ENCODE measurements at places on chromosomes 3 and 15. TPM values are rescaled to one million over a fixed set of nuclear protein-coding genes. Genes with fewer than 3 reads are reported as not detected.

The MAN2A2 gene
- total RNA-seq: 63.7 TPM

- DNase-seq: no peak
Observed at GRCh38 chr15:90009301-90010022, 8.3 kb downstream of the ZNF710 start.

The PPM1M gene
- total RNA-seq: 9.3 TPM

DNA sequence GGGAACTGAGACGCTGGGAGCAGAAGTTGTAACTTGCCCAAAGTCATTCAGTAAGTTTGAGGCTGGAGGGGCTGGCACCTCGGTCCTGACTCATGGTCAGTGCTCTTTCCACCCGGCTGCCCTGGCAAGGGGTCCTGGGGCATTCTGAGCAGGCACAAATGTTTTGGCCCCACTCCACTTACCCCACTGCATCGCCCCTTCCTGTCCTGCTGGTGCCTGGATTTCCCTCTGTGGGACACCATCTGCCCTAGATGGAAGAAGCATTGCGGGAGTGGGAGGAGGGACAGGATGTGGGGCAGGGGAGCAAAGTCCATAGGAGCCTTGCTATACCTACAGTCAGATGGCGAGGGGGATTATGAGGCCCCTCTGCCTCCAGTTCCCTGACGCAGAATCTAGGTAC, 4.5 kb downstream of the CORO2B start:
- no peak for DNase-seq

GRCh38 chr3:171460725-171461524, 720 bp upstream of the TNIK start:
- peak; percentile 70 for DNase-seq

The KY gene
- not detected for total RNA-seq

DNA sequence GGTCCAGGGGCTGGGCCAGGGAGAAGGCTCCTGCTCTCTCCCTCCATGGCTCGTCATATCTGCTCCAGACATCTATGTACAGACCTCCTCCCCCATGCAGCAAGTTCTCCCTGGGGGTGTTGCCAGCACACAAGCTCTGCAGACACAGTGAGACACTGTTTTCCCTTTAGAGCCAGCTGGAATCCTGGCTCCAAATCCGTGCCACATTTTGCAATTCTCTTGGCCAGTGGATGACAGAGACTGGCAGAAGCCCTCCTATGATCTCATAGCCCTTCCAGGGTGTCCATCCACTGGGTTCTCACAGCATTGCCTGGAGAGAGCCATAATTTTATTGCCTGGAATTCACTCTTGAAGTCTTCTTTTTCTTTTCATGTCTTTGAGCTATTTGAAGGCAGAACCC, 203.9 kb downstream of the TLE3 start:
- no peak for DNase-seq

- DNase-seq: peak; percentile 27
Observed at GRCh38 chr15:51758645-51759044, 7.2 kb downstream of the TMOD2 start.

DNA sequence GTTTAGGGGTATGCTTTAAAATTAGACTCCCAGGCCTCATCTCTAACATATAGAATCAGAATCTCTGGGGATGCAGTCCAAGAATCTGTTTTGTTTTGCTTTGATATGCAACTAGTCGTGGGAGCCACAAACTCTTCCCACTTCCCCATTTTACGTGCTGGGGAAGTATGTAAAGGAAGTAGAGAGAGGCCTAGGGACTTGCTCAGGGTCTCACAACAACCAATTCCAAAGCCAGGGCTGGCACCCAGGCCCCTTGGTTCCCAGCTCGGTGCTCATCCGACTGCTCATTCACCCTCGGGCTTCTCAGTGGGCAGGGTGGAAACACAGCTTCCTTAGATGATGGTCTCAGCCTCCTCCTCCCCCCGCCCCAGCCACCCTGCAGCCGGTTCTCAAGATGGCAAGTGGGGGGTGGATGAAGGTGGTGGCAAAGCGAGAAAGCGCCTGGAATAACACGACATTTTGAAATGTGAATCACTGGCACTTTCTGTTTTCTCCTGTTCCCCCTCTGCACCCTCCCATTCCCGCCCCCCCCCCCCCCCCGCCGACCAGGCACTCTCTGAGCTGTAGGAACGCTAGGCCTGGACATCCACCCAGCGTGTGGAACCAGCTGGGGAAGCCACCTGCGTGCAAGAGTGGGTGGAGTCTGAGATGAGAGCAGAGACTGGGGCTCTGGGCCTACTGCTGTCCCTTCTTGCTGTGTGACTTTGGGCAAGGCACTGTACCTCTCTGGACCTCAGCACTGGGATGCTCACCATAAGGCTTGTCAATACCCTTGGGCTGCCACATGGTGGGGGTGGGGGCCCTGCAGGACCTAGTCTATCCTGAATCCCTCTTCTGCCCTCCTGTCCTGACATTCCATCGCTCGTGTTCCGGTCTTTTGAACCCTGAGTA, 214.5 kb downstream of the RPLP1 start:
- no peak for DNase-seq

DNA sequence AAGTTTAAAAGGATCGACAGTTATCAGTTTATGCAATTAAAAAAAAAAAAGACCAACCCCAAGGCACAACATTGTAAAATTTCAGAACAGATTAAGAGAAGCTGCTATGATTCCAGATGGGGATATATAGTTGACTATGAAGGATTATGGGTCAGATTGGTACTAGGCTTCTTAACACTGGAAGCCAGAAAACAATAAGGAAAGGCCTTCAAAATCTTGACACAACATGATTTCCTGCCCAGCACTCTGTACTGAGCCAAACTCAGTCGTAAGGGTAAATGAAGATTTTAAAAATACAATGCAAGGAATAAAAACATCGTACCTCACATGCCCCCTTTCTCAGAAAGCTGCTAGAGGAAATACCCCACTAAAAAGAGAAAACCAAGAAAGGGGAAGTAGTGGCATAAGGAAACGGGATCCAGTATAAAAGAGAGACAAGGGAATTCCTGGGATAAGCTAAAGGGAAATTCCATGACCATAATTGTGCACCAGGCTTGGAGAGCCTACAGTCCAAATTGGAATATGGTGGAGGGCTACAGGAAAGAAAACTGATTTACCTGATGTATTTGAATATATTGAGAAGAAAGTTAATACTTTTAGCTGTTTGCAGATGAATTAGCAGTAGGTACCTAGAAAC, 27.9 kb downstream of the PIAS1 start:
- DNase-seq: no peak

DNA sequence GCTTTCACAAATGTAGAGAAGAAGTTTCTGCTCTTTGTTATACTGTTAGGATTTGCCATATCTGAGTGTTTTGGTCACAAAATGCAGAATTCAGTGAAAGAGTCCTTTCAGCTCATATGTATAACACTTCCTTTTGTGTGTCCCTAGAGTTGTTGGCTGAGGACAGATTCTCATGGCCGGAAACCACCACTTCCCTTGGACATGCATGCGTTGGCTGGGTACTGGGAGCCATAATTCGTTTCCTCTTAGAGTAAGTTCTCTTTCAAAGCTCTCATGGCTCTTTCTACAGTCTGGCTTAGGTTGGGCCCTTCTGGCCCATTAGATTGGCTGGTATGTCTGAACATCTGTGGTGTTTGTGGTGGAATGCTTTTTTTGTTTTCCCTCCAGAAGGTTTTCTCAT, 298.5 kb downstream of the DIPK2A start:
- no peak for DNase-seq

DNA sequence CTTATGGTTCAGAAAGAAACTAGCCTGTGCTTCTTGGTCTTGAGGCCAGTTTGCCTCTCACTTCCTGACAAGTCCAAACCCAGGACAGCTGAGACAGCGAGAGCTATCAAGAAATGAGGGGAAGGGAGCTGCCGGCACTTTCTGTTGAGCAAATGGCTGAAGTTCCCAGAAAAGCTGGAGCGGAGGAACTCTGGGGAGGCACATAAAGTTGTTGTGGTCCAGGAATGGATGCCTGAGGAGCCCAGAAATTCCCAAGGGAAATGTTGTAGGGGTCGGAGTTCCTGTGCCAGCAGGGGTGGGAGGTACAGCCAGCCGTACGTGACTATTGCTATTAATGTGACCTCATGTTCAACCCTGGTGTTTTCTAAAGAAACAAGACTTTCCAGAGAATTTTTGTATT, 98.8 kb upstream of the TNFAIP8L3 start:
- no peak for DNase-seq

The FAM81A gene
- total RNA-seq: 9.0 TPM

The CISH gene
- total RNA-seq: 14.4 TPM

GRCh38 chr15:54962637-54963036, 234.1 kb downstream of the RSL24D1 start:
- no peak for DNase-seq

DNA sequence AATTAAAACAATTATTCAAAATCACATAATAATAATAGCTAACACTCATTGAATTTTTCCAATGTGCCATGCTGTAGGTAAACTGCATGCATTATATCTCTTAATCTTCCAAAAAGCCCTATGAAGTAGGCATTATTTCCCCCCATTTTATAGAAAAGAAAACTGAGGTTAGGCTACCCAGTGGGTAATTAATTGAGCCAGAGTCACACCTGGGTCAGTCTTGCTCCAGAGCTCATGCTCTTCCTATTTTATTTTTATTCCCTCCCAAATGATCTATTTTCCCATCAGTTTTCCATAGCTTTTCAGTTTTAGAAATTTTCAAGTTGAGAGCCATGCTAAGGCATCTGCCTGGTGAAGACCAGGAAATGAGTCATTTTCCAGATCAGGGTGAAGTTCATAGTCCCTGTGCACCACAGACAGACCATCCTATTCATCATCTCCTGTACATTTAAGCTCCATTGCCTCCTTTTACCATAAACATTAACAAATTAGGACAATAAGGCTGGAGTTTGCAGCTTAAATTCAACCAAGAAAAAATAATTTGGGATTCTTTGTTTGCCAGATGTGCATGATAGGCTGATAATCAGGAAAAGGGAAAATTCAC, 417.3 kb downstream of the OTOL1 start:
- no peak for DNase-seq

DNA sequence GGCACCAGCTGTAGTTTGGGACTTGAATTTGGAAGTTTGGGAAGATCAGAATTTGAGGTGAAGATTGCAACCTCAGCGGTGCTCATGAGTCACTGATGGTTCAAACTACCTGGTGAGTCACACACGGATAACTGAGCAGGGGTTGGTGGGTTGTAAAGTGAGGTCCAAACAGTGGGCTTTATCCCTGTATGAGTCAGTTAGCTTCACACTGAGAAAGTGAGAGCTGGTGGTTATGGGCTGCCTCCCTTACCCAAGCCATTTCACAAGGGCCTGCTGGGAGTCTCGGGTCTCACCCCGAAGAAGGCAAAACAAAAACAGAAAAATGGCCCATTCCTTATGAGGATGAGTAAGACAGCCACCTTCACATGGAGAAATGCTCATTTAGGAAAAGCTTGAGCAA, 77.0 kb downstream of the ITGA11 start:
- no peak for DNase-seq

GRCh38 chr3:56688191-56688590, 5.1 kb upstream of the TASOR start:
- no peak for DNase-seq

DNA sequence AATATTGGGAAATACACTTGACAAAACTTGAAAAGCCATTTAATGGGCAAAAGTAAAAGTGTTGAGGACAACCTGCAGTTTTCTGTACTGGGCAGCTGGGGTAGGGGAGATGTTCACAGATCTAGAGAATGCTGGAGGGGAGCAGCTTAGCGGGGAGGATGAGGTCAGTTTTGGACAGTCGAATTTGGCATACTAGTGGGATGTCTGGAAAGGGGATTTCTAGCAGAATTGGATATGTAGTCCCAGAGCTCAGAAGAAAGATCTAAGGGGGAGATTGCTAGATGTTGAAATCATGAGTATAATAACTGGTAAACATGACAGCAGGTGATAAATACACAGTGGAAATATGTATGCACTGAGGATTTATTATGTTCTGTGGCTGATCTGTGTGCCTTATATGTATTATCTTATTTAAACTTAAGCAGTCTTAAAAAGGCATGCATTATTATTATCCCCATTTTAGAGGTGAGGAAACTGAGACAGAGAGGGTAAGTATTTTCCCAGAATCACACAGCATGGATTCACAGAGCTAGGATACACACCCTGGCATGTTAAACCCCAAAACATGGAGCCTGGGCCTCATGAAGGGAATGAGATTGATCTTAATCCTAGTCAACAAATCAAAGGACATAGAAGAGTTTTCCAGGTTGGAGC, 42.7 kb downstream of the TLNRD1 start:
- DNase-seq: no peak

The HACD2 gene
- total RNA-seq: 63.5 TPM

DNA sequence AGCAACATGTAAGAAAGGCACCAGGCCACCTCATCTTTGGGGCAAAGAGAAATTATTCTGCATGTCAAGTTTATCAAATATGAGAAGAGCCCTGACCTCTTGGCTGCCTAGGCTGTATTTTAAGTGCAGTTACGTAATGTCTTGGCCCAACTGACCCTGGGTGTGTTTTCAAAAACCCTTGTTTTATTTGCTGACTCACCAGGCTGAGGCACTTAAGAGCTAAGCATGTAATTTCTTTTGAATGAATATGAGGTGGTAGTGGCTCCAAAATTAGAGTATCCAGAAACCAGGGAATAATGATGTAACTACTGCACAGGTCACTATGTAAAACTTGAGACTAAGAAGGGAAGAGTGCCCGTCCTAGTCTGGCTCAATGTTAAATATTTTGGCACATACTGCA, 24.3 kb downstream of the PGPEP1L start:
- DNase-seq: no peak

- DNase-seq: no peak
Observed at GRCh38 chr3:60810881-60811280, 440.4 kb downstream of the FHIT start.

DNA sequence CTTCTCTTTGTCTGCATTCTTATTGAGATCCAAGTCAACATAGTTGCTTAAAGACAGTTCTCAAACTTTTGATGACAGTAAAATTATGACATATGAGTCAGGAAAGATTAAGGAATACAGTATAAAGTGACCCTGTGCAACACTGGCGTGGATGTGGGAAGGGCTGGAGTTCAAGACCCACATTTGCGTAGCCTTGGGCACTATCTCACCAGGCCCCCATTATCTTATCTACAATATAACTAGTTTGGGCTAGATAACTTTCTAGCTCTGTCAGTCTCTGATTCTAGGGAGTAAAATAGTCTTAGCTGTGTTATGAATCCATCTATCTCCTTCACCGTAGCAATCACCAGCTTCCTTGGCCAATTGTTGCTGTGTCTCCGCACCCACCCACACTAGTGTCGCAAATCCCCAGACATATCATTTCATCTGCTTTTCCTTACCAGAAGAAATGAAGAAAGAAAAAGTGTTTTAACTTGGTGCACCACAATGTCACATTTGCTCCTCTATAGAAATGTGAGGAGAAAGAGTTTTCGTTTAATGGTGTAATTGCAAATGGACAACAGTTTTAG, 14.9 kb upstream of the TM4SF4 start:
- DNase-seq: no peak

GRCh38 chr3:14716591-14716990, 41.6 kb downstream of the C3orf20 start:
- DNase-seq: no peak

DNA sequence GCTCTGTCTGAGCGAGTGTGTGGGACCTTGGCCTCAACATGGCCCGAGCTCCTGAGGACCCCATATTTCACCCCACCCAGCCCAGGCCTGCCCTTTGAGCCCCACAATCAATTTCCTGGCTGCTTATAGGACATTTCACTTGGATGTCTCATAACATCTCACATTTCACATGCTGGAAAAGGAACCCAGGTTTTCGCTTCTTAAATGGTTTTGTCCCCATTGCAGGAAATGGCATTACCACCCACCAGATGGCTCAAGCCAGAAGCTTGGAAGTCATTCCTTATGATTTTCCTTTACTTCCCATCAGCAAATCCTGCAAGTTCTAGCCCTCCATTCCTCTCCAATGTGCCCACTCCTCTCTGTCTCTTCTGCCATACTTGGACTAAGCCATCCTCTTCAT, 14.9 kb downstream of the ITGA11 start:
- DNase-seq: no peak
